ENCODE measurements at places on chromosomes 12 and 14.

GRCh38 chr14:90546767-90547166 lies 149.9 kb downstream of the CALM1 start:
- no peak for DNase-seq

- DNase-seq = no peak
These were observed 376.0 kb downstream of the ALG10 start for GRCh38 chr12:34398366-34398705.

DNA sequence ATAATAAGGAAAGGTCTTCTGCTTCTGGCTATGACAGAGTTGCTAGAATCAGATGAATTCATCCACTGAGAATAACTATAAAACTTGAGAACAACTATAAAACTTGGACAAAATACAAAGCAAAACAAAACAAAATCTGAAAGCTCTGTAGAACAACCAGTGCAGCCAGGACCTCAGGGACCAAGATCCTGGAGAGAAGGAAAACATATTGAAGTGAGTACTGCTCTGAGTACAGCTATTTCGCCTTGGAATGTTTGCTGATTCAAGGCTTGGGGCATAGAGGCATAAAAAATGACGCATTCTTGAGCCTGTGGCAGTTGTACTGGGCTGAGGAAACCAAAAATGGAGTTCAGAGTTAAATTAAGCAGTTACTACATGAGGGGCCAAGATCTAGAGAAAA lies 21.7 kb downstream of the FOXA1 start:
- no peak for DNase-seq

DNA sequence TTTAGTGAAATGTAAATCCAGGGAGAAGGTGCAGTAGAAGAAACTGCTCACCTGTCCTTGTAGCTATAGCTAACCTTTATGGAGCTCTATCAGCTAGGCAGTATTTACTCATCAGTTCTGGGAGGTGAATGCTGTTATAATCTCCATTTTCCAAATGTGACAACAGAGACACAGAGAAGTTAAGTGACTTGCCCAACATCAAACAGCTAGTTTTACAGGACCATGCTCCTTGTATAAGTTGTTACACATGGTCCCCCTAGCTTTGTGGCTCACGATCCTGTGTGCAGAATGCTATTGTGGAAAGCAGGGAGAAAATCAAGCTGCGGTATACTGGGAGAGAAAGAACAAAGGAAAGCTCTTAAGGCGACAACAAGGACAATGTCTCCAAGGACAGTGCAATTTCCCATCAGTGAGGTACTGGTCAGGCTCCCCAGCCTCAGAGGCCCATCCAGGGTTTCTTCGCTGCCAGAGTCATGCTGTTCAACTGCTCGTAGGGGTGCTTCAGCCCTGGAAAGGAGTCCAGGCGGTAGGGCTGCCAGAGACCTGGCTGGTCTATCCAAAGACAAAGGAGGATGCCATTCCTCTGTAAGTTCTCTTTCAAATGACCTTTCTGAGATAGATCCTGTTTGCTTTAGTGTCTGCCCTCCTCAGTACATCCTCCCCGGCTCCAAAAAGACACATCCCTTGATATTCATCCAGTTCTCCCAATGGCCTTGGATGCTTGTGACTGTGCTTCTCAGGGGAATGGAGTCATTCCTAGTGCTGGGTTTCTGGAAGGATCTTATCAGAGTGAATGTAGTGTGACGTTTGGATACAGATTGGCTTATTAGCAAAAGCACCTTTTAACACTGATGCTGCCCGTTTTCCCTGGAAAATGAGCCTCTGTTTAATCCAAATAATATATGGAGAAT lies 95.5 kb downstream of the ARF6 start:
- DNase-seq = no peak

GRCh38 chr14:28461389-28461788 lies 305.2 kb upstream of the FOXG1 start:
- no peak for DNase-seq

DNA sequence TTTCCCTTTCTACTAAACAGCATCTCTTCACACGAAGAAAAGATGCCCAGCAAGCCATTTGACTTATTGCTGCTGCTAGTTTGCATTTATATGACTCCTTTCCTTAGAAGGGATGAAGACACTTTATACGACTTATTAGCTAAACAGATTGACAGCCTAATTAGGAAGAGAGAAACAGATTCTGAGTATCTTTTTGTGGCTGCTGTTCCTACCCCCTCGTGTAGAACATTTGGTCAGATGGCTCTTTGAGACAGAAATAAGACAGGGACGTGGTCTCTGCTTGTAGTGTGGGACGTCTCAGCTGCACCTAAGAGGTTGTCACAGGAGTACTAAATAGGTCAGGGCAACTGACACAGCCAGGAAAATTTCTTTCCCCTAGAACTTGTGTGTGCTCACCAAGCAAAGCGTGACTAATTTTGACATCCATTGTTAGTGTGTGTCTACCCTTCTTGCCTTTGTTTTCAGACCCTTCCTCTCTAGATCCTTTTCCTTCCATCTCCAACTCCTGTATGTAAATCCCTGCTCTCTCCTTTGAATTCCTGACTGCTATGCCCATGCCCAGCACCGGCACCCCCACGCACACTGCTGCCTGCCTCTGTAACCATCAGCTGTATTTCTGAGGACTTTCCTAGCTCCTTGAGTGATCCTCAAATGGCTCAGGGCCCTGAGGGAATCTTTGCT lies 83.2 kb downstream of the DAD1 start:
- DNase-seq = no peak

DNA sequence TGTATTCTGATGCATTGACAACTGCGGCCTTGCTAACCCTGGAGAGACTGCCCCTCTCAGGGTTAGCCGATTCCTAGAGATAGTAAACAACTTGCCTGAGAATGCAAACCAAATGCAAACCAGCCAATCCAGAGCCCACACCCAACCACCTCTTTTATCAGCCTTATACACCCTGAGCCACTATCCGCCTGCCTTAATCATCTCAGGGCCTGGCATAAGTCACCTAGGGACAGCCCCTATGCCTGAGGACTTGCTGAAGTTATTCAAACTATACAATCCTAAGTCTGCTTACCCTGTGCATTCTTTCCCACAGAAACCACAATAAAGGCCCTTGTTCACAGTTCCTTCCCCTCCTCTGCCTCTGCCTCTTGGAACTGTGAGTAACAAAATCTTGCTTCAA lies 177.2 kb downstream of the KCNA5 start:
- DNase-seq = no peak

- no peak for DNase-seq
These were observed 702.7 kb downstream of the MED13L start for GRCh38 chr12:115574826-115575225.

- no peak for DNase-seq
These were observed 79.2 kb downstream of the DAD1 start for GRCh38 chr14:22509751-22510300.

DNA sequence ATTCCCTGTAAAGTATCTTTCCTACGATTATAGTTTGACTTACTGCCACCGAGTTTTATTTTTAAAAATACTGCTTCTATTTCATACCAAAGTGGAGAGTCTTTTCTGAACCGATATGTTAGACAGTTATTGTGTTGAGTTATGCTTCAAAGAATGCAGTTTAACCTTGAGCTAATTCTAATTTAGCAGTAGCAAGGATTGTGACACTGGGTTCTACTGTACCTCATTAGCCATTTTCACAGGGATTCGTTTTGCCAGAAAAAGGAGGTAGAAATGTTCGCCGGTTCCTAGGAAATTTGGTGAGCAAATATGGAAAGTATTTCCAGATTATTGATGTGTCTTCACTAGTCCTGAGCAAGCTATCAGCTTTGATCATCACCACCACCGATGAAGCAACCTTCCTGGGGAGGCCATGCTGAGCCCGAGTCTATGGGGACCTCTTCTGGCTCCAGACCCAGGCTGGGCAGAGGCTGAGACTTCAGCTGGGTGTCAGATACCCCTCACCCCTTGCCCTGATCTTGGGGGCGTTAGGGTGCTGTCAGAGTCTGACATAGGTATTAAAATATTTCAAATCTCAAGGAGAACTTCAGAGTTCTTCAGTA lies 13.6 kb downstream of the GLRX5 start:
- no peak for DNase-seq

GRCh38 chr12:29023436-29024076 lies 125.5 kb upstream of the FAR2 start:
- no peak for DNase-seq

DNA sequence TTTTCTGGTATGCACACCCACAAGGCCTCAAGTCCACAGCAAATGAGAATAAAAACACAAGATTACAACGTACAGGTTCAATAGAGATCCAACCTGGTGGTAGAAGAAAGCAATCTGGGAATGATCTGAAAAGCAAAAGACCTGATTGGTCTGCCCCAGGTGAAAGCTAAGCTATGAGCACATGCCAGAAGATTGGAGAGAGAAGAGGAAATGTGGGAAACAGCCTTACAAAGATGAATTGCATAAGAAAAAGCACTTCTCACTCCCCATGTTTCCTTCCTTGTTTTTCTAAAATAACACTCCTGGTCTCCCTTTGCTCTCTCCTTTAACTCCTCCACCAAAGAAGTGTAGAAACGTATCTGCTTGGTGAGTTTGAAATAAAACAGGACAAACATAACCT lies 77.3 kb upstream of the ANO6 start:
- DNase-seq = no peak

GRCh38 chr12:122845865-122846621 lies 10.8 kb downstream of the HIP1R start:
- DNase-seq = no peak
